NT2/D1 (cell line): ENCODE measurements at places on chromosomes 6 and 20.

DNA sequence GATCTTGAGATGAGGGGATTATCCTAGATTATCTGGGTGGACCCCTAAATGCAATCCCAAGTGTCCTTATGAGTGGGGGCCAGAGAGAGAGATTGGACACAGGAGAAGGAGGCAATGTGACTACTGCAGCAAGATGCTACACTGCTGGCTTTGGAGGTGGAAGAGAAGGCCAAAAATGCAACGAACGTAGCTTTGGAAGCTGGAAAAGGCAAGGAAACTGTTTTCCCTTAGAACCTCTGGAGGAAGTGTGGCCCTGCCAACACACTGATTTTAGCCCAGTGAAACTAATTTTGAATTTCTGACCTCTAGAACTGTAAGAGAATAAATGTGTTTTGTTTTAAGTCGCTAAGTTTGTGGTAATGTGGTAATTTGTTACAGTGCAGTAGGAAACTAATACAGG, 15.7 kb downstream of the PPARD start:
- no peak for DNase-seq

GRCh38 chr6:11194356-11195218, 37.9 kb downstream of the NEDD9 start:
- no peak for DNase-seq

DNA sequence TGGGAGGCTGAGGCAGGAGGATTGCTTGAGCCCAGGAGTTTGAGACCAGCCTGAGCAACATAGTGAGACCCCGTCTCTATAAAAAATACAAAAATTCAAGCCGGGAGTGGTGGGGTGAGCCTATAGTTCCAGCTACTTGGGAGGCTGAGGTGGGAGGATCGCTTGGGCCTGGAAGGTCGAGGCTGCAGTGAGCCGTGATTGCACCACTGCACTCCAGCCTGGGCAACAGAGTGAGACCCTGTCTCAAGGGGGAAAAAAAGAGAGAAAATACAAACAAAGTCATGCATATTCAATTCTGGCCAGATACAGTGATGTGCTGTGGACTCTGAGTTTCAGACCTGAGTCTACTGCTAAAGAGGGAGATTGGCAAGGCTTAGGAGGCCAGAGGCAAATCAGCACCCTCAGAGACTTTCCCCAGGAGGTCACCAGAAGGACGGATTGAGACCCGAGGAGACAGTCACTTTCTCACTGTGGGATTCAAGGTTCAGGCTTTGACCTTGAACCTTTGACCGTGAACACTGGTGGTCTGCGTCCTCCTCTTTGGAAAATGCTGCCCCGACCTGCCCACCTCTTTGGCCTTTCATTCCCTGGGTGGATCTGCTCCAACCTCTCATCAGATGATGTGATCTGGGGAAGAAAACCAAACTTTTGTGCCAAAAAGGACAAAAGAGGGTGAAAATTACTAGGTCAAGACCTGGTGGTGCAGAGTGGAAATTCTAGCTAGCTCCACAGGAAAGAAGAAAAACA, 31.2 kb downstream of the TGM2 start:
- DNase-seq: no peak

- DNase-seq: no peak
Observed at GRCh38 chr6:157585274-157586087, 204.5 kb downstream of the ZDHHC14 start.

DNA sequence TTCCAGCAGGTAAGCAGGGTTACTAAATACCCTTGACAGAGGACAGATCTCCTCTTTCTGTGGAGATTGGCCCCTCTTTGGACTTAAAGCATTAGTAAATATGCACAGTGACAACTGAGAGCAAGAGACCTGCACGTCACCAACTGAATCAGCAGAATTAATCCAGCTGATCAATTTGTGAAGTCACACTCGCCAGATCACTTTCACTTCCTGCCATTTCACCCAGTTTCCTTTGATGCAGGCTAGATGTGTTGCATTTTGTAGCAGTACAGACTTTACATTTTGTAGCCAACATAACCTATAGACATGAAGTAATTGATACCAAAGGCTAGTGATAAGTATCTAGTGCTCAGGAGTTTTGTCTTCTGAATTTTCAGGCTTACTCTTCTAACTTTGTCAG, 11.9 kb downstream of the SYNE1 start:
- no peak for DNase-seq

DNA sequence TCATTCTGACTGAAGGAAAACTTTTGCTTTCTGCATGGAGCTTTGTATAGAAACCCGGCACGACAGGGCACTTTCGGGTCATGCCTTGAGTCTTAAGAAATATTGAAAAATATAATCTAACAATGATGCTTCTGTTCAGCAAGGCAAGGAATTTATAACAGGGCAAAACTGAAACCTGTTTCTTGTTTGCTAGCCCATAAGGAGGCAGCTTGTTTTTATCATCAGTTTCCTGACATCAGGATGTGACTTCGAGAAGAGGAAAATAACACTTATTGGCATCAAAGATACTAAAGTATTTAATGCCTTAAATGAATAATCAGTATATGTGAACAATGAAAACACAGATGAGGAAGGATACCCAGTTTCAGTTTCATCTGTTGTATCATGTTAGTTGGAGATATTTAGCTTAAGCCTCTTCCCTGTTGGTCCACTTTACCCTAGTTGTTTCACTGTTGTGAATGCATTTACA, 146.5 kb downstream of the CDKAL1 start:
- no peak for DNase-seq

GRCh38 chr6:127458817-127459216, 372 bp downstream of the KIAA0408 start:
- DNase-seq: no peak

GRCh38 chr20:25254571-25254970, 6.7 kb downstream of the PYGB start:
- no peak for DNase-seq

DNA sequence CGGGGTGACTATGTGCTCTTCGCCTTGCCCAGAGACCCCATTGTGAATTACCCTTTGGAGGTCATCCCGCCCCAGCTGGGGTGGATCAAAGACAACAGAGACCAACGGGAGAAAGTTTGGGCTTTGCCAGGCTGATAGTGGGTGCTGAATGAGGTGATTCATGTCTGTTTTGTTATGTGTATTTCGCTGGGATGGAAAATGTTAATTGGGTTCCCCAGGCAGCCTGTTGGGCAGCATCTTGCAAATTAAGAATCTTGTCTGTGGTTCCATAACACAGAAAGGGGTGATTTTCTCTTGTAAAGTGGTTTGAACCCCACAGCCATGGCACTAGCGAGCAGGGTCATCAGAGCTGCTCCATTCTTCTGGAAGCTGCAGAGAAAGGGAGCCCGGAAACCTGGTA, 63.1 kb upstream of the UNC93A start:
- no peak for DNase-seq

GRCh38 chr6:37783856-37784584, 35.5 kb upstream of the ZFAND3 start:
- DNase-seq: no peak

DNA sequence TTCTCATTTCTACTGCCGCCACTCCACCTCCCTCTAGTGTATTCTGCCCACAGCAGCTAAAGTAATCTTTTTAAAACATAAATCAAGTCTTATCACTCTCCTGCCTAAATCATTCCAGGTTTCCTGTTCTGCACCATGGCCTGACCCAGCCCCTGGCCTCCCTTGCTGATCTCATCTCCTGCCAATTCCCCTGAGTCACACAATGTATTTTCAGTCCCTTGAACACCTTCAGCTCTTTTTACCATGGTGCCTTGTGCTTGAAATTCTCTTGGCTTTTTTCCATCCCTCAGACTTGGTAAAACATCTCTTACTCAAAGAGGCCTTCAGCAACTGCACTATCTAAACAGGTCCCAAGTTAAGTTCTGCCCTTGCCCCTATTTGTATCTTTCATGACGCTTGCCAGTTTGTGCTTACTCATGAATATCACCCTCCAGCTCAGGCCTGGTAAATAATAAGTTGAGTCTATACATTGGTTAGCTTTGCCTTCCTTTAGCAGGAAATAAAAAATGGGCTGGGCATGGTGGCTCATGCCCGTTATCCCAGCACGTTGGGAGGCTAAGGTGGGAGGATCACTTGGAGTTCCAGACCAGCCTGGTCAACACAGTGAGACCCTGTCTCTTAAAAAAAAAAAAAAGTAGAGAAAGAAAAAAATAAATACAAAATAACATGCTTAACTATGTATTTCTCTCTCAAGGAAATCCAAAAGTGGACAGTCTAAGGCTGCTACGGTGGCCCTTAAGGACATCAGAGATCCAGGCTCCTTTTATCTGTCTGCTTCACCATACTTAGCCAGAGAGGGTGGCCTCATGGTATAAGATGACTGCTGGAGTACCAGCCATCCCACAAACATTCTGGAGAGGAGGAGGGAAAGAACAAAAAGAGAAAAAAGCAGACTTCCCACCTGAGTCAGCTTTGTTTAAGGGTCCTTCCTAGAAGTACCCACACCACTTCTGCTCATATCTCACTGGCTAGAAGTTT, 62.2 kb downstream of the ARFGEF2 start:
- no peak for DNase-seq

GRCh38 chr20:50343125-50343489, 152.5 kb downstream of the CEBPB start:
- no peak for DNase-seq

DNA sequence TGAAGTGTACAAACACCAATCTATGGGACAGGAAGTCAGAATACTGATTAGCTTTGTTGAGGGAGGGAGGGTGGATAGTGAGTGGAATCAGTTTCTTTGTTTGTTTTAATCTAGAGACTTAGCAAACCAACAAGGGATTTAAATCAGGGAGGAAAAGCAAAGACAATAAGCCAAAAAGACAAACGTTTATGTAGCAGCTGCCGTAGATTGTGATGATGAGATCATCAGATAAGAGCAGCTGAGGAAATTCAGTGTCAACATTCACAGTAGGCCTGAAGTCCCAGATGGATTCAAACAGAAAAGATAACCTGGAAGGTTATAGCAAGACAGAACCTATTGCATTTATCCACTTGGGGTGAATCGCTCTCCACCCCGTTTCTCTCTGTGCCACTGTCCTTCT, 104.9 kb upstream of the SYNDIG1 start:
- DNase-seq: no peak

DNA sequence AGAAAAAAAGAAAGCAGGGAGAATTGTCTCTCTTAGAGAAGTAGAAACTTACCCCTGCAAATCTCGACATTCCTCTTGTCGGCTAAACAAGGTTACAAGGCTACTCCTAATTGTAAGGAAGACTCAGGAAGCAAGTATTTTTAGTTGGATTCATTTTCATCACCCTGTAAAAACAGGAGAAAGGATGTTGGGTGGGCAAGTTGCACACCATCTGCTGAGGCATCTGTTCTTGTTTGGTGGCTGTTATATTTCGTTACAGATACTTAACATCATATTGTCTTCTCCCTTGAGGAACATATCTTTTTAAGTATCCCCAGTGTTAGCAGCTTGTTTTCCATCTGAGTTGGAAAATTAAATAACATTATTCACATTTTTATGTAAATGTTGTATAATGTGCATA, 187.5 kb downstream of the PLCB4 start:
- no peak for DNase-seq

- no peak for DNase-seq
Observed at GRCh38 chr20:35611482-35611881, 4.1 kb upstream of the SPAG4 start.

DNA sequence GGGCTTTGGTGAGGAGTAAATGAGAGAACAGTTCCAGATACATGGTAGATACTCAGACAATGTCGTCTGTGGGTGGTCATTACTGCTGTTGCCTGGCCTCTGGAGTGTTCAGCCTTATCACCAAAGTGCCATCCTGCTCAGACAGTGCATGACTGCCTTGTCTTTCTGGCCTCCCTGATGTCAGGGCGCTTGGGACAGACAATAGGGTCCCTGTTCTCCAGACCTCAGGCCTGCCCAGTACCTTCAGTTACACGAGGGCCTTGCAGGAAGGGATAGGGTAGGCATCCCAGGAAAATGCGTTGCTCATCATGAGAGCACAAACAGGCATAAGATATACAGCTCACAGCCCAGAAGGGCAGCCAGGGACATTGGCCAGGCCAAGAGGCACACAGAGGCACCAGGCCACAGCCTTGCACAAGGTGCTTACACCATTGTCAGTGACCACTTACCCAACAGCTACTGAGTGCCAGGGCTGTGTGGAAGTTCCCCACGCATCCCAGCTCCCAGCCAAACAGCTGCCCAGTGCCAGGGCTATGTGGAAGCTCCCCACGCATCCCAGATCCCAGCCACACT, 27.4 kb downstream of the BPIFB1 start:
- no peak for DNase-seq

DNA sequence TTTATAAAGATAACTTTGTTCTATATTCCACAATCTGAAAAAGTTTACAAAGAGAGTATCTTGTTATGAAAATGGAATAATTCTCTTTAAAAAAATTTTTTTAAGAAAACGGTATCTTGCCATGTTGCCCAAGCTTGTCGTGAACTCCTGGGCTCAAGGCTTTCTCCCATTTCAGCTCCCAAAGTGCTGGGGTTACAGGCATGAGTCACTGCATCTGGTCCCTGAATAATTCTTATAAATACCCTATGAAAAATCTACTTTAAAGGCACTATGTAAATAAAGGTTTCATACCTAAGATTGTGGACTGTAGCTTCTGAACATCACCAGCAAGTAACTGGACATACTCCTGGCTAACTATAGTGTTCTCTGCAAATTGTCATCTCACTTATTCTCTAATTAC, 60.3 kb downstream of the SAMD3 start:
- no peak for DNase-seq

DNA sequence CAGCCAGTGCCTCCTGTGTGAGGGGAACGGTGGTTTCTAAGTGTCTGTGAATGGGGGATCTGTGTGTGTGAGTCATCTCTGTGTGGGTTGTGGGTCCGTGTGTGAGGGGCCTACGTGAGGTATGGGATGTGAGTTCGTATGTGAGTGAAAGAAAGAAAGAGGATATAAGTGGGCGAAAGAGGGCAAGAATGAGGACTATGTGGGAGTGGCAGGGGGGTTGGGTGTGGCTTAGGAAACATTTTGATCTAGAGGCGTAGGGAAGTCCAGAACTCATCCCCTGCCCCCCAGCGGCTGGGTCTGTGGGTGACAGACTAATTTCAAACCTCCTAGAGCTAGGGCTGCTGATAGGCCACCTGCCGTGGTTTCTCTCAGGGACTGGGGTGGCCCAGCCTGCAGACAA, 35.5 kb downstream of the DHX35 start:
- no peak for DNase-seq

DNA sequence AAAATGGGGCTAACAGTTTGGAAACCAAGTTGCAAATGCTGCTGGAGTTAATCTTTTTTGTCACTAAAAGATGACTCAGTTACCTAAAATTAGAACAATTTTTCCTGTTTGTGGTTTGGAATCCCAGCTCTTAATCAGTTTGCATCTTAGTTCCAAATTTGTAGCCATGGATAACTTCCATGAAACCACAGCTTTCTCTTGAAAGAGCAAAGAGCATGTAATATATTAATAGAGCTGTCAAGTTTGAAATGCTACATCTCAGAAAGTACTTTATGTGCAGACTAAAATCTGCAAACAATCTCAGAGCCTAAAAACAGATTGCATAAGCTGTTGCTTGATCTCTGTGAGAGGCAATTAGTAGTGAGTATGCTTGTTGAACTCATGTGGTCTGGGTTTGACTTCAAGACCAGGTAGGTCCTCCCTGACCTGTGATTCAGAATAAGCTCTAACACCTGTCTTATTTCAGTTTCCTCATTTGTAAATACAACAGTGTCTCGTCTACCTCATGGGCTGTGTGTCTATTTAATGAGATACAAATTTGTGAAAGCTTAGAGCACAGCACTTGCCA, 23.5 kb downstream of the DHX35 start:
- DNase-seq: no peak
